ENCODE measurements at places on chromosomes 4 and X.

DNA sequence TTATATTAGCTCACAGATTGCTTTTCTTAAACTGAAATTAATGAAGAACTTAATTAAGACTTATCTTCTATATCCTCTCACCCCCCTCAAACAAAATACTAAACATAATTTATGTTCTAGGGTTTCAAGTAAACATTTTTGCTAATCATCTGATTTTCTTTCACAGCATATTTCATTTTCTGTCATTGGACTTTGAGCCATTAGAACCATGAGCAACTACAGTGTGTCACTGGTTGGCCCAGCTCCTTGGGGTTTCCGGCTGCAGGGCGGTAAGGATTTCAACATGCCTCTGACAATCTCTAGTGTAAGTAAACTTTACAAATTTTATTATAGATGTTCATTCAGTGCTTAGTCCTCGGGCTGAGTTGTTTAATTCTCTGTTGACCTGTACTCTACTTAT is 3.3 kb downstream of the PDLIM5 start:
- DNase-seq, result no peak

GRCh38 chr4:123340381-123340701 is 56.3 kb upstream of the SPRY1 start:
- DNase-seq, result no peak

DNA sequence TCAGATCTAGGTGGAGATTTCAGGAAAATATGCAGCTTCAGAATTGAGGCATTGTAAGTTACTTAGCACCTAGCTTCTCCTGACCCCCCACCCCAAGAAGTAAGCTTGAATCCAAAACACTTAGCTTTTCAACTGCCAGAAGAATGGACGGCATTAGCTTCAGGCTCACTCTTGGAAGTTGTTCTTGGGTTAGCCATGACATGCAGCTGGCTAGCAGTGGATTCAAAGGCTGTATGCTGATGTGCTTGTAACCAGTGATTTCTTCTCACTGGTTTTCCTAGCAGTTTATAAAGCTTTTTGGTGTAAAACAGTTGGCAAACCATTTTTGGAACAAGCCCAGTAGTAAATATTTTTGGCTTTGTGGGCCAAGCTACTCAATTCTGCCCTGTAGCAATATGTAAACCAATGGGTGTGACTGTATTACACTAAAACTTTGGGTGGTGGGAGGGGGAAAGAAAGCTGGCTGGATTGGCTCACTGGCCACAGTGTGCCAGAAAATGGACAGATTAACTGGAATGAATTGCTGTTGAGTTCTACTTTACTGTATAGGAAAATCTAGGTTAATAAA is 85.6 kb downstream of the SHROOM2 start:
- no peak for DNase-seq

- no peak for DNase-seq
Observed at GRCh38 chr4:67616478-67616877, 58.0 kb downstream of the STAP1 start.

Measured in glutamatergic neuron (in vitro differentiated cells).